COLO829 (cell line): ENCODE measurements at places on chromosomes 5 and 9.

GRCh38 chr5:68749077-68749476 is 344.7 kb upstream of the SLC30A5 start:
- no peak for DNase-seq

DNA sequence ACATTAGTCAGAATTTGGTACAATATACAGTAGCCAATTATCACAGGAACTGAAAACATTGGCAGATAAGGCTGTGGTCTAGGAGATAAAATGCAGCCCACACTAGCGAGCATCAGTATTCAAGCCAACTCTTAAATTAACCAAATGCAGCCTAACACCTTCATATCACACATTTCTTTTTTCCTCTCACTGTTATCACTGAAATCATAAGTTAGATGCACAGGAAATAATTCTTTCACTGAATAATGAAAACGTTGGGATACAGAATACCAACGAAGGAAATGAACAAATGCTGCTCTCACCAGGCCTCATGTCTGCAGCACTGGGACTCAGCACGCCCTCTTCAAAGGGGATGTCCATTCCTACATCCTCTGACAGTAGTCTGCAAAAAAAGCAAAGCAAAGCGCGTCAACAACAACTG is 109.1 kb upstream of the PCA3 start:
- DNase-seq = no peak

DNA sequence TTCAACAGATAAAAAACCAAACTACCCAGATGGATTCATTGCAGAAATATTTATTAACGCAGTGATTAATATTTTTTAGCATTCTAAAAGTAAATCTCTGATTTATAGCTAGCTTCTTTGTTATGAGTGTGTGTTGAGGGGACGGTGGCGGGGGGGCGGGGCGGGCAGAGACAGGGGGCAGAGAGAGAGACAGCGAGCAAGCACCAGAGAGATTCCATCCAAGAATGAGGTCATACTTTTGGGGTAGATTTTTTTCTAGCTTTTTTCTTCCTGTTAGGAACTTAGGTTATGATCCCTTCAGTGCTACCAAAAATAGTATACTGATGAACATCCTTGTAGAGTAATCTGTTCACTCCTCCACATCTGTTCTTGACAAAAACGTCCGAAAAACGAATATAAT is 500 bp upstream of the ZNF883 start:
- DNase-seq = no peak

- no peak for DNase-seq
Measured at GRCh38 chr9:122562134-122562760, 9.3 kb downstream of the OR1N2 start.

DNA sequence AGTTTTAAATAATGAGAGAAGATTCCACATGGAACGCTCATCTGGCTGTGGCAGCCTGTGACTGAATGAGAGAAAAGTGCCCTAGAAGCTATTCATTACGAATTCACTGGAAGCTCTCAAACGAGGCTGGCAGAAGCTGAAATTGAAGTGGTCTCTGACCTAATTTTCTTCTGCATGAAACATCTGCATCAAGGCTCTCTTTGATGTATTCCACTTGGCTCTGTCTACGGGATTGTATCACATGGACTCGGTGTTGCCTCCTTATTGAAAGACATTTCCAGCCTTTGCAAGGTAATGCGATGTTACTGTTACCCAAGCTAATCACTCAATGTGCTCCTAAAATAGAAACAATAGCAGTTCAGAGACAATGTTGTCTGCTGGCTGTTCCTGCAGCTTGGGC is 246.9 kb upstream of the ZNF462 start:
- no peak for DNase-seq

GRCh38 chr5:72015103-72015548 is 92.1 kb upstream of the MAP1B start:
- DNase-seq = peak; percentile 86

DNA sequence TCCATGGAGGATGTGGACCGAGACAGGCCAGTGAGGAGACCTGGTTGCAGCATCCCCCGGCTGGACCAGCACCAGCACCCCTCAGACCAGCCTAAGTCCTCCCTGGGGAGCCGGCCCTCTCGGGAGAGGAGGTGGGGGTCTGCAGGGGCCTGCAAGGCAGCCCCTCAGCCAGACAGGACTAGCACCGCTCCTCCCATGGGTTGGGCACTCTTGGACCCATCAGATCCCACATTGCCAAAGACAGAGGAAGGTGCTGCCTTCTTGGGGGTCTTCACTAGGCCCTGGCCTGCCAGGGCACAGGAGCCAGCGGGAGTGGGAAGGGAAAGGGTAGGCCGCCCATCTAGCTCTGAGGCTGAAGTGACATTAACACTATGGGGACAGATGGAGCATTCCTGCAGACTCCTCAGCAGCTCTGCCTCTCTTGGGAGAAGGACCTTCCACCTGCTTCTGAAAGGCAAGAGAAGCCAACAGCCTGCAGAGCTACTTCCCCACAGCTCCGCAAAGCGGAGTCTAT is 6.8 kb downstream of the IL13 start:
- DNase-seq = no peak

DNA sequence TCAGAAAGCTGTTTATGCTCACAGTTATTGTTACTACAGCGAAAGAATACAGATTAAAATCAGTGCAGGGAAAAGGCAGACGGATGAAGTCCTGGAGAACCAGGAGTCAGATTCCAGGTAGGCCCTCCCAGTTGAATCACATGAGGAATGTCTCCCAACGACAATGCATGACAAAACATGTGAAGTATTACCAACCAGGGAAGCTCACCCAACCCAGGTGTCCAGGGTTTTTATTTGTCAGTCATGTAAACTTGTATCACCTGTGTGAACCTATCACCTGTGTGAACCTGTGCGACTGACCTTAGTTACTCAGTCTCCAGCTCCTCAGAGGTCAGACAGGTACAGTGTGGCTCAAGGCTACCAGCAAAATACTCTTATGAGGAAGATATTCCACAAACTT is 63.9 kb downstream of the KIAA1958 start:
- DNase-seq = no peak

GRCh38 chr5:55286411-55286933 is 21.0 kb downstream of the DHX29 start:
- no peak for DNase-seq

- peak; percentile 72 for DNase-seq
Measured at GRCh38 chr9:136631038-136632000, 31.4 kb upstream of the EGFL7 start.

DNA sequence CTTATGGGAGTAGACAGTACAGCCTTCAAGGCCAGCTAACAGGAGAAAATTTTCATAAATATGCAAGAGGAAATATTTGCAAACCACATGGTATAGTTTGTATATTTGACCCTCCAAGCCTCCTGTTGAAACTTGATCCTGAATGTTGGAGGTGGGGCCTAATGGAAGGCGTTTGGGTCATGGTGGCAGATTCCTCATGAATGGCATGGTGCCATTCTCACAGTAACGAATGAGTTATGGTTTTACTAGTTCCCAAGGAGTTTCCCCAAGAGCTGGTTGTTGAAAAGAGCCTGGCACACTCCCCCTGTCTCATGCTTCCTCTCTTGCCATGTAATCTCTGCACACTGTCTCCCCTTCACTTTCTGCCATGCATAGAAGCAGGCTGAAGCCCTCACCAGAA is 3.3 kb upstream of the PAIP1 start:
- no peak for DNase-seq

DNA sequence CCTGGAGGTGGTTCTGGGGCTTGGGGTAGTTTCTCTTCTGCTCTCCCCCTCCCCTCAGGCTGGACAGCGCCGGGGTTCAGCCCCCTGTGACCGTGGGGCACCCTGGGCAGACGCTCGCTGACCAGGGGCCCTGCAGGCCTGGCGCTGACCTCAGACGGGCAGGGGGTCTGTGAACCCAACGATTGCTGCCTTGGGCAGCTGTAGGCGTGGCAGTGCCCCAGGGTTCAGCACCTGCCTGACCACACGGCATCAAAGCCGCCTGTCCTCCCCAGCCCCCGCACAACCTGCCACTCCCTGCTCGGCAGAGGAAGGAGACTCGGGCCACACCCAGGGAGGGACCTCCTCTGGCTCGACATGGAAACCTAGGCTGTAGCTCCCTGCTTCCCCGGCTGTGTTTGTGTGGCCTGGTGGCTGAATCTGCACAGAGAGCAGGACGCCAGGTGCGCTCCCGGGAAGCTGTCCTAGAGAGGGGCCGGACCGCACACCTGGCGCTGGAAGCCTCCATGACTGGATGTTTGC is 12.2 kb downstream of the LCN12 start:
- DNase-seq = no peak

- no peak for DNase-seq
Measured at GRCh38 chr9:130610862-130611707, 31.7 kb downstream of the FUBP3 start.
